ENCODE measurements at places on chromosomes 7 and 10.

DNA sequence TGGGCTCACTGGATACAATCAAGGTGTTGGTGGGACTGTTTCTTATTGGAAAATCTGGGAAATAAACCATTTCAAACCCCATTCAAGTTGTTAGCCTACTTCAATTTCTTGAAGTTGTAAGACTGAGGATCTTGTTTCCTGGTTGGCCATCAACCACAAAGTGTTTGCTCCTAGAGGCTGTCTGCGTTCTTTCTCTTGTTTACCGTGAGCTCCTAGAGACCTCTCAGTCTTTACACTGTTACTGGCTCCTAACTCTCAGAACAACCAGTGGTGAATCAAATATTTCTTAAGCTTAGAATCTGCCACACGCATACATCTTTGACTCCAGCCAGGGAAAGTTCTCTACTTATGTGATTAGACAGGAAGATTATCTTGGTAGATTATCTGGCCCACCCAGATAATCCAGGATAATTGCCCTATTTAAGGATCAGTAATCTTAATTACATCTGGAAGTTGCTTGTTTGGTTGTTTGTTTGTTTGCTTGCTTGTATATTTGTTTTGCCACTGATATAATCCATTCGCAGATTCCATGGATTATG lies 798.7 kb downstream of the IPMK start:
- no peak for DNase-seq

- DNase-seq: no peak
Observed at GRCh38 chr7:45055016-45055415, 33.8 kb downstream of the NACAD start.

- DNase-seq: peak; percentile 59
Observed at GRCh38 chr10:23067939-23068775, 27.2 kb upstream of the MSRB2 start.

DNA sequence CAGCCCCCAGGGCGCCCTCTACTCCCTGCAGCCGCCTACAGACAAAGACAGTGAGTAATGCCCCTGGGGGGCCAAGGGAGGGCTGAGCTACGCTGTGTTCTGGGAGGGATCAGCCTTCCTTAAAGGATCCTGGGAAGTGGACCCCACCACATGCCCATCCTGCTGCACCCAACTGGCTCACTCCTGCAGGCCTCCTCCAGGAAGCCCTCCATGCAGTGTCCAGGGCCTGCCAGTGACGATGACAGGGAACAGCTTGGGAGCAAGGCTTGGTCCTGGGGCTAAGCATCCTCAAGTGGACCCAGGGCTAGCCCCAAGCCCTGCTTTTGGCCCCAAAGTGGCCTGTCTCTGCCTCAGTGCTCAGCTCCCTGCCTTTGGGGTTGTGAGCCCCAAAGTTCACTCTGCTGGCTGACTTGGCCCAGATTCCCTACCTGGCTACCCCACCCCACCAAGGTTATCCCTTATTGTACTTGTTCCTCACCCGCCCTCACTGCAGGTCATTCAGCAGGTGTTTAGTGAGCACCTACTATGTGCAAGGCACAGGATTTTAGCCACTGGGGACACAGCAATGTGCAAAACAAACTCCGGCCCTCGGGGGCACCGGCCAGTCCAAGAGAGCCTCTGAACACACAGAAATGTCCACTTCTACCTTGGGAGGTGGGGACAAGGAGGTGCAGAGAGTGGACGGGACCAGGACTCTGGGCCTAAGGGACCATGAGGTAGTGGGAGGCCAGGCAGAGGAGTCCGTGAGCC lies 83.5 kb downstream of the MYL10 start:
- DNase-seq: no peak

GRCh38 chr10:46305079-46305818 lies 18.5 kb downstream of the ANTXRL start:
- DNase-seq: no peak

GRCh38 chr7:141014125-141014523 lies 628 bp downstream of the MRPS33 start:
- DNase-seq: no peak
